G401 (cell line): ENCODE measurements at places on chromosomes 16 and 17.
A peak's percentile ranks its signal among the peaks of the same experiment; 100 is the strongest.

DNA sequence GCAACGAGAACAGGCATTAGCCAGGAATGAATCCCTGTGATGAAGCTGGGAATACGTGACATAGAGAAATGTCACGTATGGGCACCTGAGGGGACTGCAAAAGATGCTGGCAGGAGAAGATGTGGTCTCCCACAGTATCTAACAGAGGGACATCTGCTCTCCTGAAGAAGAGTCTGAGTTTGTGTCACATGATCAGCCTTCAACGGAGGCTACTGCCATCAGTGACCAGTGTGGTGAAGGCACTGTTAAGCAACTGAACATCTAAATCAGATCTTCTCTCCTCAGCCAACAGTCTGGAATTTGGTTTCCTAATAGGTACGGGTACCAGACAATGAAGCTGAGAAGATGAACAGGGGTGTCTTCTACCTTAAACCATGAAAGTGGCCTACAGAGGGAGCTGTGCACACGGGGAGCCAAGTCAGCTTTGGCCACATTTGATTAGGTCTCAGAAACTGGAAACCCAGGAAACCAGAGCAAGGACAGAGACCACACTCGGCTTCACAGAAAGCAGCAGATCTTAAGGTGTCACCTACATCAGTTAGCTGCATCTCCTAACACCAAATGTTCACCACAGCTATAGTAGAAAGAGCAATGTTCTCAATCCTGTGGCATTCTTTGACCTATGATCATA is 41.8 kb downstream of the BRD7 start:
- peak; percentile 72 for DNase-seq

GRCh38 chr16:87535457-87535854 is 42.6 kb upstream of the ZCCHC14 start:
- DNase-seq, result no peak

- DNase-seq, result no peak
Observed at GRCh38 chr16:5557966-5558365, 460.4 kb upstream of the EEF2KMT start.

GRCh38 chr16:67039260-67040020 is 10.5 kb downstream of the CBFB start:
- DNase-seq, result no peak

GRCh38 chr17:50833510-50834428 is 1.6 kb upstream of the WFIKKN2 start:
- no peak for DNase-seq

GRCh38 chr17:4751932-4752331 is 12.2 kb upstream of the CXCL16 start:
- no peak for DNase-seq

GRCh38 chr16:87445486-87445885 is 47.3 kb downstream of the ZCCHC14 start:
- DNase-seq, result peak; percentile 45

DNA sequence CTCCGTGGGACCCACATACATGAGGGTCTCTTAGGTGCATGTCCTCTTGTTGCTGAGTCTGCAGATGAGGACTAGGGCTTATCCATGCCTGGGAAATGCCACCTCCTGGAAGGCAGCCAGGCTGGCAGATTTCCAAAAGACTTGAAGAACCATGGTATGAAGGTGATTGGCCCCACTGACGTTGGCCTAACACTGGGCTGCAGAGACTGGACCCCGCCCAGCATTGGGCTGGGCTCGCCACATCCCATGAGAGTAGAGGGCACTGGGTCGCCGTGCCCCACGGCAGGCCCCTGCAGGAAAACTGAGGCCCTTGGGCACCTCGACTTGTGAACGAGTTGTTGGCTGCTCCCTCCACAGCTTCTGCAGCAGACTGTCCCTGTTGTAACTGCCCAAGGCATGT is 38.2 kb upstream of the IL21R start:
- DNase-seq, result no peak

DNA sequence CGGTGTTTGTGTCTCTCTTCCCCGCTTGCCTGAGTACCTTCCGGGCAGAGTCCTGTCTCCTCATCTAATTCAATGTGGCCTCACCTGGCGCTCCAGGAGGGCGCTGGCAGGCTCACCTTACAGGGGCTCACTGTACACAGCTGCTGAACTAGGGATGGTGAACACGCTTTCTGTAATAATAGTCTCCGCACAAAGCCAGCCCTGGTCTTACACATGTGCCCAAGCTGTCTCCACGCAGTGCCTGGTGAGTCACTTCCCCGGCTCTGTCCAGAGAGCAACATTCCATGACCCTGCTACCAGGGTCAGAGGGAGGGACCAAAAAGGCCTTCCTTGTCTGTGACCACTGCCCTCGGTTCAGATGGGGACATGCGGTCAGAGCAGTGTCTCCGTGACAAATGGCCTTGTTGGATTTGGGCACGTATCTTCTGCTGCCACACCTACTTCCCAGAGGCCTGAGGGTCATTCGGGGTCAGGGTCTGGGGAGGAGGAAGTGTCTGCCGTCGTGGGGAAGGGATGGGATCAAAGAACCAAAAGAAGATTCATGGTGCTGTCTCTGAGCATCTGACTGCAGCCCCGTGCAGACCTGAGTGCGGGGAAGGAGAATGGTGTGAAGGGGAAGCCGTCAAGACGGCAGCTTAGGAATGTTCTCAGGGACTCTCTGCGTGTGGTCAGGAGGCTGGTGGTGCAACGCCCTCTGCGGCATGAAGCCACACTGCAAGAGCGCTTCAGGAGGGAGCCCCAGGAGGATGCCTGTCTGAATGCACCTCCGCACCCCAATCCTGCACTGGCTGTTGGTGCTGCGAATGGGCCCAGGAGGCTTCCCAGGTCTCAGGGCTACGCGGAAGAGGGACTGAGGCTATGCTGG is 68.8 kb downstream of the IL21R start:
- DNase-seq, result no peak

GRCh38 chr17:15232517-15232915 is 32.6 kb downstream of the PMP22 start:
- DNase-seq, result no peak
